ENCODE measurements at places on chromosomes 5 and 9. TPM values are rescaled to one million over a fixed set of nuclear protein-coding genes. Genes with fewer than 3 reads are reported as not detected.

Gene SLC6A3
- not detected for total RNA-seq

Gene CDC20B
- not detected for total RNA-seq

Gene CATSPER3
- 0.08 TPM for total RNA-seq

Gene FPGS
- total RNA-seq = 49.8 TPM

Gene TRIM32
- 17.4 TPM for total RNA-seq

Gene DAB2IP
- total RNA-seq = 5.3 TPM

Gene ADAMTS2
- 0.21 TPM for total RNA-seq

Data from H4 (cell line).